A549 treated with GW870086 at 1 μM for 4 hours (cell line): ENCODE measurements at places on chromosomes 6 and 20. TPM values are rescaled to one million over a fixed set of nuclear protein-coding genes. Genes with fewer than 3 reads are reported as not detected.

Gene NOTCH4
- total RNA-seq = 0.38 to 0.79 TPM (median 0.71 TPM) in 5 replicates

Gene NFYA
- 9.8 to 15.3 TPM (median 13.6 TPM) in 5 replicates for total RNA-seq

Gene C20orf144
- total RNA-seq = 0.07 to 0.19 TPM (median 0.11 TPM) in 4 of 5 replicates, not detected in the other

Gene METTL24
- not detected in 5 replicates for total RNA-seq

Gene PDE7B
- 0.53 to 0.99 TPM (median 0.83 TPM) in 5 replicates for total RNA-seq

Gene FGD2
- total RNA-seq = not detected in 5 replicates

Gene BLCAP
- 43.2 to 55.3 TPM (median 50.9 TPM) in 5 replicates for total RNA-seq

Gene KIFC1
- 37.6 to 44.2 TPM (median 39.0 TPM) in 5 replicates for total RNA-seq

Gene BMP2
- 0.31 to 0.46 TPM (median 0.38 TPM) in 5 replicates for total RNA-seq

Gene APCDD1L
- total RNA-seq = 0.05 to 0.10 TPM (median 0.09 TPM) in 3 of 5 replicates, not detected in the others

Gene TBC1D22B
- 4.4 to 5.9 TPM (median 5.7 TPM) in 5 replicates for total RNA-seq

Gene TCP11
- not detected in 5 replicates for total RNA-seq

Gene TAP1
- 34.1 to 42.0 TPM (median 39.9 TPM) in 5 replicates for total RNA-seq

Gene MACROD2
- total RNA-seq = 0.34 to 0.93 TPM (median 0.45 TPM) in 5 replicates

Gene TNFRSF21
- total RNA-seq = 17.1 to 19.9 TPM (median 19.0 TPM) in 5 replicates

Gene MCHR2
- total RNA-seq = not detected in 5 replicates

Gene TMEM200A
- total RNA-seq = 0.07 to 0.11 TPM (median 0.08 TPM) in 5 replicates

Gene SLC26A8
- not detected in 5 replicates for total RNA-seq

Gene MICA
- 28.4 to 32.1 TPM (median 31.4 TPM) in 5 replicates for total RNA-seq

Gene OARD1
- 17.1 to 20.3 TPM (median 19.5 TPM) in 5 replicates for total RNA-seq

Gene MATN4
- total RNA-seq = 0.14 to 0.22 TPM (median 0.17 TPM) in 4 of 5 replicates, not detected in the other

Gene HNF4A
- 15.4 to 21.7 TPM (median 19.8 TPM) in 5 replicates for total RNA-seq

Gene RING1
- 19.3 to 26.3 TPM (median 23.1 TPM) in 5 replicates for total RNA-seq

Gene SLC4A11
- 7.9 to 10.2 TPM (median 9.2 TPM) in 5 replicates for total RNA-seq

Gene MEP1A
- not detected in 5 replicates for total RNA-seq

Gene SLC22A7
- total RNA-seq = not detected in 5 replicates

Gene HLA-DOA
- total RNA-seq = 0.03 to 0.14 TPM in 2 of 5 replicates, not detected in the others

Gene SEMG1
- total RNA-seq = not detected in 5 replicates

Gene BANF2
- not detected in 5 replicates for total RNA-seq

Gene SMIM26
- total RNA-seq = 127 to 187 TPM (median 135 TPM) in 5 replicates

Gene TUBE1
- 6.2 to 7.1 TPM (median 6.5 TPM) in 5 replicates for total RNA-seq

Gene HINT3
- total RNA-seq = 5.8 to 7.5 TPM (median 6.4 TPM) in 5 replicates

Gene TP53TG5
- not detected in 5 replicates for total RNA-seq

Gene MAD2L1BP
- 33.7 to 39.2 TPM (median 36.1 TPM) in 5 replicates for total RNA-seq

Gene SLC17A9
- 0.09 to 0.19 TPM in 2 of 5 replicates, not detected in the others for total RNA-seq
